ENCODE measurements at places on chromosomes 11 and 22.

DNA sequence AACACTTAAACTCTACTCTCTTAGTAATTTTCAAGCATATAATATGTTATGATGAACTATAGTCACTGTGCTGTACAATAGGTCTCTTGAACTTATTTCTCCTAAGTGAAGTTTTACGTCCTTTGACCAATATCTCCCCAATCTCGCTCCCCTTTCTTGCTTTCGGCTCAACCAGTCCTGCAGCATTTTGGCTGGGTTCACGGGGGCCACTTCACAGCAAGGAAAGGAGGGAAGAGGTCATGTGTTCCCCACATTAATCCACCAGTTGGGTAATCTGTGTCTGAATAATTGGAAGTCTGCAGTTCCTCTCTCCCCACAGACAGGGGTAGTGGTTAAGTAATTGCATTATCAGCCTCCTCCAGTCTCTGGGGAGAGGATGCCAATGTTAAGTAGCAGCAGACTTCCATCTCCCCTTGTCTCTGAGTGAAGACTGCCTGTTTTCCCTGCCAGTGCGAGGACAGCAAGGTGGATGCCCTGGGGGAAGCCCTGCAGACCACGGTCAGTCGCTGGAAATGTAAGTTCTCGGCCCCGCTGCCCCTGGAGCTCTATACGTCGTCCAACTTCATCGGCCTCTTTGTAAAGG is 59.2 kb upstream of the CRTAM start:
- no peak for DNase-seq

- DNase-seq: no peak
Observed at GRCh38 chr22:39938509-39939111, 21.6 kb upstream of the TMA7B start.

GRCh38 chr11:95668131-95668530 is 121.5 kb downstream of the FAM76B start:
- DNase-seq: no peak

GRCh38 chr11:27524155-27524554 is 17.6 kb upstream of the LIN7C start:
- no peak for DNase-seq

GRCh38 chr11:67665541-67666302 is 8.7 kb downstream of the ALDH3B2 start:
- DNase-seq: no peak

DNA sequence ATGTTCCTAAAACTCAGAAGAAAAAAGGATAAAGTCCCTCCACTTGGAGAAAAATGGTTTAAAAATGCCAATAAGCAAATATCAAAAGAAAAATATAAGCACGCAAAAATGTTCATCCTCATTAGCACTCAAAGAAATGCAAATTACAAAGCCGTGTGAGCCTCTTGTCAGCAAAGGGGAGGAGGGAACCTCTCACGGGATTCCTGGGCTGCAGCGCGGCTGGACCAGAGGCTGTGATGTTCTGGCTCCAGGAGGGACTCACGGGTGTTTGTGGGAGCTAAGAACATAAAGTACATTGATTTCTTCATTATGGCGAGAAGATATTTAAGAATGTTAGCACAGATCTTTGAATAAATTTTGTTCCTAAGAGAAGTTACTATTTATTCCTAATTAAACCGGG is 1451.2 kb downstream of the BRD1 start:
- no peak for DNase-seq

DNA sequence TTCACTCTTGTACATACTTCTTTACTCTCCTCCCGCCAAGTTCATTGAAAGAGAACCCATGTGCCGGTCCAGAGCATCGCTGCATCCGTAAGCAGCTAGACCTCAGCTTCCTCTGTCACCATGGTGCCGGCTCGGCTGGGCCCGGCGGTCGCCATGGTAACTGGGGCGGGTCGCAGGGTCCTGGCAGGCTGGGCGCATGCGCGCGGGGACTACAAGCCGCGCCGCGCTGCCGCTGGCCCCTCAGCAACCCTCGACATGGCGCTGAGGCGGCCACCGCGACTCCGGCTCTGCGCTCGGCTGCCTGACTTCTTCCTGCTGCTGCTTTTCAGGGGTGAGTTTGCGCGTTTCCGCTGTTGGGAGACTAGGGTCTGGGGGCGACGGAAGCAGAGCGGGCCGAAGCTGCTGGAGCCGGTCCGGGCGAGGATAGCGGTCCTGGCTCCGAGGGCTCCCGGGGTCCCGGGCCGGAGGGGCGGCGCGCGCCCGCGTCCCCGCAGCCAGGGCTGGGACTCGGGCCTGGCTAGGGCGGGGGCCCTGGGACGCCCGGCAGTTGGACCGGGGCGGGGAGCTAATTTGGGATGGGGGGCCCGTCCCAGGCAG is at the start of gene JAM3:
TSS of gene JAM3 (plus strand) at position 244 of the 597 bp plus-strand sequence. CDS start at position 256, 12 bp downstream.
- DNase-seq: peak; percentile 96

- DNase-seq: no peak
Observed at GRCh38 chr11:104275992-104276391, 112.0 kb upstream of the PDGFD start.

GRCh38 chr11:30853439-30853838 is 267.3 kb upstream of the MPPED2 start:
- no peak for DNase-seq

DNA sequence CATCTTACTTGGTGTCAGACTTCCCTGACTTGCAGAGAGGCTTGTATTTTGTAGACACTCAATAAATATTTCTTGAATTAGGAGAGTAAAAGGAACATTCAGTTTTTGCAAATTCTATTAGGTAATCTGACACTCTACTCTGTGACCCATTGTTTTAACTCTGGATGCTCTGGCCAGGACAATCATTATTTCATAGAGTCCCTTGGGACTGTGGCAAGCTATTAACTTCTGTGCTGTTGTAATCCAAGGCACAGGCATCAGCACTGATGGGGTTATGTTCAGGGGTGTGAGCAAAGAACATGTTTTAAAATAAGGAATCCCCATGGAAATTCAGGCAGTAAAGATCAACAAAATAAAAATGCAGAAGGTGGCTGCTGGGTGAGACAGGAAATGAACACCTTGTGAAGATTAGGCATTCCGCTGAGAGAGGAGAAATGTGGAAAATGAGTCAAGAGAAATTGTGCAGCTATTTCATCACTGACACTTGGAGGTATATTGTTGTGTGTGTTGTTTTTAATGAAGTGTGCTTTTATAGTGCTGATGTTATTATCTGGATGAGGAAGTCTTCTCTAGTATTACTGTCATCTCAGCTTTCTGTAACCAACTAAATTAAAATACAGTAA is 175.2 kb downstream of the WNT11 start:
- DNase-seq: no peak

- no peak for DNase-seq
Observed at GRCh38 chr11:26201411-26201810, 130.5 kb upstream of the ANO3 start.

- DNase-seq: no peak
Observed at GRCh38 chr11:78429209-78429608, 11.6 kb upstream of the GAB2 start.

DNA sequence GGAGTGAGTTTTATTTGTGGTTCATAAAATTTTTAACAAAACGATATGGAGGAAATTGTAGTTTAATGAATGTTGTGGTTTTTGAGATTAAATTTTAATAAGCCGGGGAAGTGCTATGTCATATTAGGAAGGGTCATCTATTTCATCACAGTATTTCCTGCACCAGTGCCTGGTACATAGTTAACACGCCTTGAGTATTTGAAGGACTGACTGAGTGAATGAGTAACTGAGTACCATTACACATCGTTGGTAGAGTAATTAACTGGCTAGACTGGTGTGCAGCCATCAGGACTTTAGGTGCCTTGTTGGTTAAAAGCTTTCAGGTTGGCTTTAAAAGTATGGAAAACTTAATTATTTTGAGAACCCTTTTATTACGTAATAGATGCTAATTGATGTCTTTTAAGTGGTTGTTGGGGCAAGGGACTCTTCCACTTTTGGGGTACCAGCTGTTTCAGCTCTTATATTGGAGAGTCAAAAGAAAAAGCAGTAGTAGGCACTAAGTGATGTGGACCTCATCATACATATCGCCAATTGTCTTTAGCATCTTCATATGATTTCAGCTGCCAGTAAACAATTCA is 101.8 kb downstream of the DDX10 start:
- DNase-seq: no peak

DNA sequence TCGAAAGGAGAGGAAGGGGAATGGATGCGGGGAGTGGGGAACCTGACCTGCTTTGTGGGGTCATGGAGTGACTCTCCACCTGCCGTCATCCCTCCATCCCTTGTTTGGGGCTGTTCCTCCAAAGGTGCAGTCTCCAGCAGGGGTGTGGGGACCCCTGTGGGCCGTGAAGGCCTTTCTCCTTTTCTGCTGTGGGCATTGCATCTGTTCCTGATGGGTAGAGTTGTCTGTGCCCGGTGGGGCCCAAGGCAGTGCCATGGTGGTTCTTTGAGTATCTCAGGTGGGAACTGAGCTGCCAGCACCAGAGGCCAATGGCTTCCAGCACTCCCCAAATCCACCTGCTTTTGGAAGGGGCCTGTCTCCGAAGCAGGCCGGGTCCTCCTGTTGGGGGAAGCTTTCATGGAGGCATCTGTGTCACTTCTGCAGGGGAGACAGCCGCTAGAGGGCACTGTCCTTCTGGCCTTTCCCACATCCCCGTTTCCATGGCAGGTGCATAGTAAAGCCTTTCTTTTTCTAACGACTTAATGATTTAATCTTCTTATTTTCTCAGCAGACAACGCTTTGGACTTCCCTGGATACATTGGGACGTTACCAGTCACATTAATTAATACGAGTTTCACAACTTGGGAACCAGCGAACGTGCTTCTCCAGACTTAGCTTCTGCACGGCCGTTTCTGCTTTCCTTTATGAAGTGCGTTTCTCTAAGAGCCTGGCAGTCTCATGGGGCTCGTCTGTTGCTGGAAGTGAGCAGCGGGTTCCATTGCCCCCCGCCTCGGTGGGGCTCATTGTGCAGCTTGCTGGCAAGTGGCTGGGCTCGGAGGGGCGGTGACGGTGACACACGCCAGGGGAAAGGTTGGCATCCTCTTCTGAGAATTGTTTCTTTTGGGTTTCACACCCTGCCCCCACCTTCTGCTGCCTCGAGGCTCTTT is 57.1 kb downstream of the PARVB start:
- DNase-seq: peak; percentile 84

- DNase-seq: no peak
Observed at GRCh38 chr11:115411120-115411519, 93.1 kb downstream of the CADM1 start.

DNA sequence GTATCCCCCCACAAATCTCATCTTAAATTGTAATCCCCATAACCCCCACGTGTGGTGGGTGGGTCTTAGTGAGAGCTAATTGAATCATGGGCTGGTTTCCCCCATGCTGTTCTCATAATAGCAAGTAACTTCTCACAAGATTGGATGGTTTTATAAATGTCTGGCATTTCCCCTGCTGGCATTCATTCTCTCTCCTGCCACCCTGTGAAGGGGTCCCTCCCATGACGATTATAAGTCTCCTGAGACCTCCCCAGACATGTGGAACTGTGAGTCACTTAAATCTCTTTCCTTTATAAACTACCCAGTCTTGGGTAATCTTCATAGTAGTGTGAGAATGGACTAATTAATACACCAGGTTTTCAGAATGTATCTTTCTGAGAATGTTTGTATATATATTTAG is 1159.4 kb downstream of the FAM181B start:
- no peak for DNase-seq

- no peak for DNase-seq
Observed at GRCh38 chr11:130523609-130524008, 75.2 kb downstream of the ADAMTS15 start.

- DNase-seq: no peak
Observed at GRCh38 chr22:46172522-46173110, 22.3 kb downstream of the PPARA start.

- DNase-seq: no peak
Observed at GRCh38 chr11:97289823-97290222, 900.0 kb downstream of the JRKL start.

GRCh38 chr11:120338107-120338933 is 2.1 kb downstream of the ARHGEF12 start:
- no peak for DNase-seq

GRCh38 chr11:86182976-86183584 is 61.5 kb upstream of the EED start:
- DNase-seq: no peak

DNA sequence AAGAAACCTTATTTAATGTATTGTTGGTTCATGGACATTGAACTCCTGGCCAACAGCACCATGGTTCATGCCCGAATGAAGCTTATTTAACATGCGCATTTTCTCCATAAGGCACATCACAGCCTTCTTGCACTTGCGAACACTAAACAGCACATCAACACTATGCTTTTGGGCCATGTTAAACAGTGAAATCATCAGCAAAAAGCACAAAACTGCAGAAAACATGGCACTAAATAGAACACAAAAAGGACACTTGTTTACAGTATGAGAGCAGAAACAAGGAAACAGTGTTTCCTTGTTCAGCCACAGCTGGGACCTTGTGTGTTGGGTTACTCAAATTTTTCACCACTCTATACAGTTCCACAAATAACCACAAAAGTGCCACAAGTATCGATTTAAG is 122.3 kb downstream of the MSANTD4 start:
- DNase-seq: no peak

- DNase-seq: no peak
Observed at GRCh38 chr11:128669506-128670270, 24.2 kb upstream of the FLI1 start.

DNA sequence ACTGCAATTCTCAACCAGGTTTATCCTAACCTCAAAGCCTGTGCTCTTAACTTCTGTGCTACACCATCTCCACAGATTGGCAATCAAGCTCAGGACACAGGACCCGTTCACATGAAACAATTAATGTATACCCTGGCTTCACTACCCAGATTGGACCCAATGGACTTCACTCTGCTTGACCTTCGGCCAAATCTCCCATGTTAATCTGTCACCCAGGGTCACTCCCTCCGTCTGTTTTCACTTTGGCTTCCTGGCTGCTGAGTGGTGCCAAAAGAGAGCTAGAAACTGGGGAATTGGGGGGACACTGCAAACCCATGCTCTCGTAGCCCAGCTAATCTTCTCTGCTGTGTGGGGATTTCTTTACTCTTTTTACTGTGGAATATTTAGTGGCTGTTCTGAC is 216.1 kb upstream of the ZC3H12C start:
- DNase-seq: no peak

DNA sequence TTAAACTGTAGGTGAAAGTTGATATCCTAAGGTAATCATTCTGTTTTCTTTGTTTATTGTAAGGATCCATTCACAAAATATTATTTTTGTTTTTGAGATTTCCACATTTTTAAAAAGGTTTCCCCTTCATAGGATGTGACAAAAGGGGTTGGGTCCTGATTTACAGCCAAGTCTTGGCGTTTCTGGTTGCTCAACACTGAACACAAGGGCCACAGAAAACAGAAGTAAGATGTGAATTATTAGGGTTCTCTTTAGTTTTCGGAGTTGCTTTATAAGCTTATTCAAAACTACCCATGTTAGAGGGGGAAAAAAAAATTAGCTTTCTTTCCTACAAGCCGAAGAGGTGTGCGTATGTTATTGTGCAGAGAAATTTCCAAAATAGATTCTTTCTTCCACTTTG is 30.0 kb upstream of the FLI1 start:
- no peak for DNase-seq

- DNase-seq: no peak
Observed at GRCh38 chr11:16126362-16126761, 230.0 kb downstream of the SOX6 start.

DNA sequence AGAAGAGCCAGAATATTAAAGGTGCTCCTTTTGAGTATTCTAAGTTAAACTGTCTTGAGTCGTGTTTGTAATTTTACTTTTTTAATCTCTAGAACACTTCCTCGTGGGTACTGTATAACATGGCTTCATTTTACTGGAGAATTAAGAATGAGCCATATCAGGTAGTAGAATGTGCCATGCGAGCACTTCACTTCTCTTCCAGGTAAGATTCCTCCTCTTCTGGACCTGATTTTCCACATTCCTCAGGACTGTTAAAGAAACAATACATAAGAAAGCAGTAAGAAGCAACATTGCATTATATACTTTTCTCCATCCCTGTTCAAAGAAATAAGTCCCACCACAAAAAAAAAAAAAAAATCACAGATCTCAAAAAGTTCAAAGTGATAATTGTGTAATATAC is 37.9 kb downstream of the TTC17 start:
- no peak for DNase-seq
